Fibroblast of skin of scalp (primary cell): ENCODE measurements at places on chromosomes 1 and 21.

DNA sequence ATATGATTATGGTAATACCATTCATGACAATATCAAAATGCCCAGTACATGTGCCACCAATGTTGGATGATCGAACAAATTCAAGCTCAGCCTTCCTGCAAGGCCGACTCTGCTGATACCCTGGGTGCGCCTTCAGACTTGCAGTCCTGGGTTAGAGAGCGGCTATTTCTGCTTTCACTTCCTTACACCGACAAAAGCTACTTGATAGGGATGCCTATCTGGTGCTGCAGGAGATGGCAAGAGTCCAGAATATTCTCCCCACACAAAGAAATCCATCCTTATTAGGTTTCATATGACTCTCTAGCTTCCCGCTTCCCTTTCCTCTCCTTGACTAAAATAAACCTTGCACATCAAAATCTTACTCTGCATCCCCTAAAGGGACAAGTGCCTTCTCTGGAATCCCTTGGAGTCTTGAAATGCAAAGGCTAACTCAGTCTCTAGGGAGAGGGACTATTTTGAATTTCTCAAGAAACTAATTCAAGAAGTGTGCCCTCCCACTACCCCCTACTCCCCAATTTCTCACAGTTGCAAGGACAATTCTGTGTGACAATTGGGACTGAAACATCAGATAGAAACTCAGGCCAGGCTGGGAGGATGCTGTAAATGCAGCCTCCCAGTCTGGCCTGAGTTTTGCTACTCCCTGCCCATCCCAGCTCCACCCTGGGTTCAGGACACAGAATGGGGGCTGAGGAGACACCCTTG is 103.1 kb upstream of the USP24 start:
- DNase-seq = peak; percentile 19

GRCh38 chr1:76679534-76680152 is 187.6 kb upstream of the ST6GALNAC5 start:
- DNase-seq = no peak

- no peak for DNase-seq
Measured at GRCh38 chr1:46409063-46409372, 14.9 kb downstream of the FAAH start.

DNA sequence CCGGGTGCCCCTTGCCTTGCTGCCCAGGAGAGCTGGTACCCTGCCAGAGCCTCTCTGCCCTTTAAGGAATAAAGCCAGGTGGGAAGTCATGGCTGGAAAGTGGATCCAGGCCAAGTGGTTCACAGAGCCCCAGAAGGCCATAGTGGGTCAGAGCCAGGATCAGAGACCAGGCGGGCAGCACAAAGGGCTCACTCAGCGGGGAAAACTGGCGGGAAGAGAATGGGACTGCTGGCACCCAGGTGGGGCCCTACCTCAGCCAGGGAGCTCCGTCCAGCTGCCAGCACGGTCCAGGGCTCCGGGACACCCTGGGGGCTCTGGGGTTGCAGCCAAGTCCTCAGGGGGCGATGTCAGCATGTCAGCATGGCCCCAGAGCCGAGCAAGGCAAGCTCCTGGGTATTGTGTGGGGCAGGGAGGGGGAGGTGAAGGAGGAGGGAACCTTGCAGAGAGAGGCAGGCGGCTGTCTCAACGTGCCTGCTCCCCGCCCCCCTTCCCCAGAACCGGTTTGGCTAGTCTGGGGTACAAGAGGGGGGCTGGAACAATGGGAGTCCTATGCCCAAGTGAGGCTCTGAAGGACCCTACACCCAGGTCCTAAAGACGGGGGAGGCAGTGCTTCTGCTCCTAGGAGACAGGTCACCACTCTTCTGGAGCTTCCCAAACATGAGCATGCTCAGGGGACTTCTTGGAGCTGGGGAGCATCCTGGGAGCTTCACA is at the start of gene ARHGEF19:
TSS of gene ARHGEF19 (minus strand) at position 402 of the 711 bp plus-strand sequence. CDS start 3,598 bp downstream, outside the sequence.
- no peak for DNase-seq

GRCh38 chr1:147496571-147497210 is 44.6 kb upstream of the BCL9 start:
- DNase-seq = peak; percentile 52

- DNase-seq = no peak
Measured at GRCh38 chr1:75612976-75613375, 2.1 kb upstream of the SLC44A5 start.

GRCh38 chr21:34885125-34885524 is 164.0 kb downstream of the RUNX1 start:
- DNase-seq = no peak

DNA sequence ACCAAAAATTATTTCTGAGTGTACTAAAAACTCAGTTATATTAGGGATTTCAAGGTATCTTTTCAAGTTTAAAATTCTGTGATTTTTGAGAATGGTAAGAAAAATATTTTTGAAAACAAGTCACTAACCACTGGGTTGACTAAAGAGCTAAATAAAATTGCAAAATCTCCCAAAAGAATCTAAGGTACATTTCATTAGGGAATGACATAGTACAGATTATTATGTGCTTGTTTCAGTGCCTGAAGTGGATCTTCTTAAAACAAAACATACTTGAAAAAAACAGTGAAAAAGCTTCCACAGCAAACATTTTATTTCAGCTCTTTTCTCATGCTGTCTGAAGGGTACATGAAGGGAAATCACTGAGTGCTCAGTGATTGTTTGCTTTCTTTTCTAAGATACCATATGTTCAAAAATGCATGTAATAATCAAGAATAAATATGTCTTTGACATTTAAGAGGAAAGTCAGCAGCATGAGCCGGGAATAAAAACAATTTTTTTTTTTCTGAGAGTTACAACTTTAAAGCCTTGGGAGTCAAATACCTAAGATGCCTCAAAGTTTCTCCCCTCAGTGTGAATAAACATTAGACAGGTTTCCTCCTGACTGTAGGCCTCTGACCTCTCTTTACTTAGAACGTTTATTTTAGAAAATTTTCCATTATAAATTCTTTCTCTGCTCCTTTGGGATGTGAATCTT is 200.7 kb downstream of the KCNT2 start:
- peak; percentile 82 for DNase-seq

- peak; percentile 3 for DNase-seq
Measured at GRCh38 chr1:80155371-80155770, 1148.8 kb upstream of the ADGRL4 start.

DNA sequence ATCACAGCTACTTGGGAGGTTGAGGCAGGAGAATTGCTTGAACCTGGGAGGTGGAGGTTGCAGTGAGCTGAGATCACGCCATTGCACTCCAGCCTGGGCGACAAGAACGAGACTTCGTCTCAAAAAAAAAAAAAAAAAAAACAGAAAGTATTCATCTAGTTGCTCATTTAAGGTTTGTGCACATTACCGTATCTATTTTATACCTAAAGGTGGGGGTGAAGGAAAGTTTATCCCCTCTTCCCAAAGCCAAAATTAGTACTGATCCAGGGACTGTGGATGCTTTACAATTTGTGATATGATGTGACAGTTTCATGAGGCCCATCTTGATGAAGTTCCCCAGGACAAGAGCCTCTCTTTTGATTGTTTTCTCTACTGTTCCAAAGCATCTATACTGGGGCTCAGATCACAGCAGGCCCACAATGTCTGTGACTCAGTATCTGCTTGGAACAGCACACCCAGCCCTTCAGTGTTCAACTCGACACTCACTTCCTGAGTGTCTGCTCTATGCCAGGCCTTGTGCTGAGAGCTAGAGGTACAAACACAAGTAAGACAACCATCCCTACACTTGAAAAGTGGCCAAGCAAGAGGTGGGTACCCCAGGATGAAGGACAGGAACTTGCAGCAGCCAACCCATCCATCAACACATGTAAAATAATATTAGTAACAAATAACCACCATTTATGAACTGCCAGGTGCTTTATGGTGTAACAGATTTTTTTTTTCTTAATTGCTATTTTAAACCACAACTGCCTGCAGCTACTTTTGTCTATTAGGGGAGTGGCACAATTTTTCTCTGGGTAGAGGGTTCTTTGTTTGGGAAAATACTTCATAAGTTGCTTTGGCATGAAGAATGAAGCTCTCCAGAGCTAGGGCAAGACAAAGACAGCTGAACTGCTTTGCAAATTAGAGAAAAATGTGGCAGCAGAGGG is 29.0 kb upstream of the KHDRBS1 start:
- peak; percentile 48 for DNase-seq

GRCh38 chr21:45640001-45640887 is 3.3 kb upstream of the PCBP3 start:
- peak; percentile 29 for DNase-seq

GRCh38 chr1:236861560-236862218 is 66.6 kb downstream of the MTR start:
- DNase-seq = no peak

- peak; percentile 60 for DNase-seq
Measured at GRCh38 chr1:243974451-243975292, 76.4 kb upstream of the ZBTB18 start.

GRCh38 chr1:205533748-205534443 is 29.4 kb downstream of the CDK18 start:
- DNase-seq = no peak

DNA sequence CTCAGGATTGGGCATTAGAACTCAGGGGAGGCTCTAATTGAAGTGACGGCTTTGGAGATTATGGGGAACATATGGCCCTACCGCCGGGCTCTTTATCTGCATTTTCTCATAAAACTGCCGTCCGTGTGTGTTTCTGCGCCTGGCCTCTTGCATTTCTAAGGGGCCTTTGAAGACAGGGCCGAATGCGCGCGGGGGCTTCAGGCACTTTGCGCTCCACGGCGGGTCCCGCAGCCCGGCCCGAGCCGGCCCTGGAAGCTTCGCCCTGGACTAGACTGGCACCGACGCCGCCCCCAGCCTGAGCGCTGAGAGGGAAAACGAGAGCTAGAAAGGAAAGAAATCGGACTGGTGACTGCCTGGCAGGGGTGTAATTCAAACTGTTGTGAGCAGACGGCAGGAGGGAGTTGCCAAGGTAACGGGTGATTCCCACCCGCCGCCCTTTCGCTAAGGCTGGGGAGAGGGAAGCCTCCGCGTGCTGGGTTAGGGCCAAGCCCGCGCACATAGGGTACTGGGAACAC is 120.7 kb downstream of the LMX1A start:
- no peak for DNase-seq

GRCh38 chr1:225919906-225920305 is 4.1 kb downstream of the PYCR2 start:
- DNase-seq = peak; percentile 80

GRCh38 chr1:193019442-193020026 is 39.6 kb downstream of the UCHL5 start:
- peak; percentile 52 for DNase-seq

GRCh38 chr1:81700728-81701470 is 99.8 kb upstream of the ADGRL2 start:
- peak; percentile 7 for DNase-seq

DNA sequence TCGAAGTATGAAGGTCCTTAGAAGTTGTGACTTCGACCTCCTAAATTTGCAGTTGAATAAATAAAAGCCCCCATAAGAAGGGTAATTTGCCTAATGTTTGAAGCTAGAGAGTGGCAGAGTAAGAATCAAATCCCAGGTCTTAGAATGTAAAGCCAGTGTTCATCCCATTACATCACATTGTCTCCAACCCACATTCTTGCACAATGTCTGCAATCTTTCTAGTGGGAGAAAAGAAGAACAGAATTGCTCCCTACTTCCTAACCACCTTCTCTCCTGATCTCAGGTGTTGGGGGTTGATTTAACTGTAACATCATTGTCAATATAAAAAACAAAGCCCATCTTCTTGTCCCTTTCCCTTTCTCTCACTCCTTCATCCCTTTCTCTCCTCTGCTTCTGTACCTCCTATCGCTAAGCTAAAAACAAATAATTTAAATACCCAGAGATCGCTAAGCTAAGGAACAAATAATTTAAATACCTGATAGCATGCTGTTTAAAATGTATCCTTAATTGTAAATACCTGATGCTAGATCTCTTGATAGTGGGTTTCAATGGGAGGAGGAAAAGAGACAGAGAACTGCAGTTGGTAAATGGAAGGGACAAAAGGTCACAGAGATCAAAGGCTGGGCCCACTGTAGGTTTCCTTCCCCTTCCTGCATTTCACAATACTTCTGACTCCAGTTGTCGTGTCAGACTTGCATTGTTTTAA is 32.1 kb upstream of the CCDC190 start:
- no peak for DNase-seq

GRCh38 chr1:145740269-145740668 is 21.0 kb downstream of the CD160 start:
- peak; percentile 16 for DNase-seq

DNA sequence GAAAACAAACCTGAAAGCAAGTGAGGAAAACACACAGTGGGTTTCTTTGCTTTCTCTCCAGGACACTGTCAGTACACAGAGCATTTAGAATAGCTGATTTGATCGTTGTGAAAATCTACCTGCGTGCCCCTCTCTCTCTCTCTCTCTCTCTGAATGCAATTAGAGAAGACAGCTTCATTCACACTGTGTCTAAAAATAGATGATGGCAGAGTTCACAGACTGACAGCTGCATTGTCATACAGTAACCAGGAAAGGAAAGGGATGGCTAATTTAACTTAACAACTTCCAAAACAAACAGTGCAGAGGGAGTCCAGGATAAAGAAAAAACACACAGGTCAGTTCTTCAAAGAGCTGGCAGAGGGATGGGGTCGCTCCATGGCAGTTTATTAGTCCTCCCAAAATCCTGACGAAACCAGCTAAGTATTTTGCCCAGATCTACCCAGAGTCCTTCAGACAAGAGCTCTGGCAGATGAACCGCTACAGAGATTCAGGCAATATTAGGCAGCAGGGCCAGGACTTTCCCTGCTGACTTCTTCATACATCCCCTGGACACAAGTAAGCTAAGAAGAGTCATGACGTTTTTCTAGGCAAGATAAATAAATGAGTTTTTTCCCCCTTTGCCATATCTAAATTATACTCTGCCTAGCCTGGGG is 58.9 kb downstream of the WLS start:
- peak; percentile 27 for DNase-seq

- no peak for DNase-seq
Measured at GRCh38 chr1:109639841-109640184, 16.1 kb upstream of the GSTM4 start.

GRCh38 chr1:153678519-153679336 is at the start of gene NPR1:
NPR1 (plus strand) TSS chr1:153678688; CDS start chr1:153679109, 421 bp downstream.
- DNase-seq = peak; percentile 25

- DNase-seq = no peak
Measured at GRCh38 chr1:14148526-14148925, 448.5 kb downstream of the PRDM2 start.

- no peak for DNase-seq
Measured at GRCh38 chr1:109096120-109096519, 5.6 kb downstream of the TMEM167B start.

- DNase-seq = no peak
Measured at GRCh38 chr1:165840423-165840822, 13.0 kb downstream of the UCK2 start.

DNA sequence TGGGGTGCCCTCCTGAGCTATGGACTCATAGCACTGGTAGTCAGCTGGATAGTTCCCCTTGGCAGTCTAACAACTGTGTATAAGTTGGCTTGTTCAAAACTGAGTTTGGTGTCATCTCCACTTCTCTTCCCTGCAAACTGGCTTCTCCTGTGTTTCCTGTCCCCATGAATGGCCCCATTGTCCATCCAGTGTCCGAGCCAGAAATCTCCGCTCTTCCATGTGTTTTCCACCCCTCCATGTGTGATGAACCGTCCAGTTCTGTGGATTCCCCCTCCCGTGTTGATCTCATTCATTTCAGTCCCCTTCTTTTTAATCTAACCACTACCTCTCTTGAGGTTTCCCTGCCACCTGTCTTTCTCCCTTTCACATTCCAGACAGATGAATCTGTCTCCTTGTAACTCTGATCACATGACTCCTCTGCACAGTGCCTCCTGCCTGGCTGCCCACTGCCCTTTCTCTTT is 195.7 kb downstream of the ROR1 start:
- no peak for DNase-seq
